Activated gamma-delta T cell treated with Interleukin-2 at 50 U/mL for 16 hours (primary cell): ENCODE measurements at places on chromosomes 1 and 21.
A peak's percentile ranks its signal among the peaks of the same experiment; 100 is the strongest.

- no peak for DNase-seq
Measured at GRCh38 chr1:39688706-39689105, 2.5 kb downstream of the HPCAL4 start.

GRCh38 chr21:31457675-31458074 lies 113.6 kb upstream of the TIAM1 start:
- no peak for DNase-seq

- DNase-seq = no peak
Measured at GRCh38 chr21:38170283-38170682, 86.5 kb upstream of the KCNJ15 start.

GRCh38 chr1:30879940-30880677 lies 28.4 kb downstream of the SDC3 start:
- DNase-seq = no peak

GRCh38 chr1:175742790-175743459 lies 470 bp downstream of the TNR start:
- DNase-seq = no peak

DNA sequence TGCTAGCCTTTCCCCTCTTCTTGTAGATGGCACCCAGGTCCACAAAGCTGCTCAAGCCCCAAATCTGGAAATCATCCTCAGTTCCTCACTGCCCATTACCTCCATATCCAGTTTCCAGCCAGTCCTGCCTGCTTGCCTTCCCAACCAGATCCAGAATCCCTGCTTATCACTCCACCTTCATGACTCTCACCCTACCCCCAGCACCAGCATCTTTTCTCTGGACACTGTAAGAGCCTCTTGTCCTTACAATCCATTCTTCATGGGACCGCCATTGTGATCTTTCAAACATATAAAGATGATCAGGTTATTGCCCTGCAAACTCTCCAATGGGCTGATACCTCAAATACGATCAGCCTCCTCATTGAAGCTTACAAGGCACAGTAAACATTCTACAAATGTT lies 23.5 kb upstream of the NPL start:
- DNase-seq = no peak

DNA sequence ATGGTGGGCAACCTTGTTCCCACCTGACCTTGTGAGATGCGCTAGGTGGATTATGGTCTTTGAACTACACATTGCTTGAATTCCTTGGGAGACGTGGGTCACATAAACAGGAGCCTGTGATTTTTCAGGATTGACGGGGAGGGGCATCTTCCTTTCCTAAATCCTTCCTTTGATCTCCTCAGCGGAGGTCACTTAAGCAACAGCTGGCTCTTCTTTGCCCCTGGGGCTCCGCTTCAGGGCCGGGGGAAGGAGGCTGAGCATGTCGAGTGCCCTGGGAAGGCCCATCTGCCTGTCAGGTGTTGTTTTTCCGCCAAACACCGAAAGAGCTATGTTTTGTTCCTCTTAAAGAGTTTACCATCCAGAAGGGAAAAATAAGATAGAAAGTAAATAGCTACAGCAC lies 40.6 kb downstream of the KIF26B start:
- no peak for DNase-seq

DNA sequence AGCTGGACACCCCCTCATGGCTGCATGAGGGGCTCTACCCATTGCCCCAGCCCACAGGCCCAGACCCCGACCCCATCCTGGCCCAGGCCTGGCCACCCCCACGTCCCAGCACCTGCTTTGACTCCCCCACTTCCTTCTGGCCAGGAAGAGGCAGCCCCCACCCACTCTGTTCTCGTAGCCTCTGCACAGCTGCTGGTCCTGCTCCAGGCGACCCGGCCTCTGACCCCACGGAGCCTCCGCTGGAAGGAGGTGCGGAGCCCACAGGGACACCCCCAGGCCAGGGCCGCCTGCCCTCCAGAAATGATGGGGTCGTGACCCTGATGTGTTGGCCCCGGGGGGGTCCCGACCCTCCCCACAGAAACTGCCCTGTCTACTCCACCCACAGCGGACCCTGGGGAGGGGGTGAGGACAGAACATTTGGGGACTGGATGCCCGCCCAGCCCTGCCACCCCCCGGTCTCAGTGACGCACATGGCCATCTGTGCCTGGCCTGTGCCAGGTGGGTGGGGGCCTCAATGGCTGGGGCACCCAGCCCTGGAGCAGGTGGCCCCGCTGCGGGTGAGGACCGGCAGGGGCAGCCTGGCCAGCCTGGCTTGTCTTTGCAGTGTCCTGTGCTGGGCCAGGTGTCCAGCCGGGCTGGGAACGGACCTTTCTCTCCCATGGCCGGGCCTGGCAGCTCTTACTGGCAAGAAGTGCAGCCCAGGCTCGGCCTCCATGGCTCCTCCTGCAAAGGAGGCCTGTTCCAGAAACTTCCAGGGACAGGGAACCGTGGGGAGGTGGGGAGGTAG lies 78.6 kb downstream of the MORN1 start:
- DNase-seq = no peak

DNA sequence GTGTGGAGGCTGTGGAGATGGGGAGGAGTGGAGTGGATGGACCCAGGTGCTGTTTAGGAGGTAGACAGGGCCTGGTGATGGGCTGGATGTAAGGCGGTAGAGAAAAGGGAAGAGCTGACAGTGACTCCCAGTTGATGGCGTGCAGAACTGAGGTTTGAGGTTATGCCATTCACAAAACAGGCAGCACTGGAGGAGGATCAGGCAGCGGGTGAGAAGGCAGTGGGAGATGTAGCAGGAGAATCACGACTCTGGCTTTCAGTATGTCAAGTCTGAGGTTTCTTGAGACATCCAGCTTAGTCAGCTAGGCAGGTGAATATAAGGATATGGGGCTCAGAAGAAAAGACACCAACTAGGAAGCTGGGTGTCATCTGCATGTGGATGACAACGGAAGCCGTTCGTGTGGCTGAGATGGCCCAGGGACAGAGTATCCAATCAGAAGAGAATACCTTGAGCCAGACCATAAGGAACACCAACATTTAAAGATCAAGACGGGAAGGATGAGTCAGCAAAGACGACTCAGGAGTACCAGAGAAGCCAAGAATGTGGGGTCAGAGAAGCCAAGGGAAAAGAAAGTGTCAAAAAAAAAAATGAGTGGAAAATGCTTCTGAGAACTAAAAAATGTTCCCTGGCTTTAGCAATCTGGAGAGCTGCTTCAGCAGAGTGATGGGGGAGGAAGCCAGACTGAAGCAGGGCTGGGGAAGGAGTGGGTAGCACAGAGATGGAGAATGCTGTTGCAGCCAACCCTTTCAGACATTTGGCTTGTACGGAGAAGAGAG lies 15.2 kb downstream of the LRRN2 start:
- DNase-seq = no peak

GRCh38 chr21:20443558-20444155 lies 554.6 kb upstream of the NCAM2 start:
- DNase-seq = no peak

DNA sequence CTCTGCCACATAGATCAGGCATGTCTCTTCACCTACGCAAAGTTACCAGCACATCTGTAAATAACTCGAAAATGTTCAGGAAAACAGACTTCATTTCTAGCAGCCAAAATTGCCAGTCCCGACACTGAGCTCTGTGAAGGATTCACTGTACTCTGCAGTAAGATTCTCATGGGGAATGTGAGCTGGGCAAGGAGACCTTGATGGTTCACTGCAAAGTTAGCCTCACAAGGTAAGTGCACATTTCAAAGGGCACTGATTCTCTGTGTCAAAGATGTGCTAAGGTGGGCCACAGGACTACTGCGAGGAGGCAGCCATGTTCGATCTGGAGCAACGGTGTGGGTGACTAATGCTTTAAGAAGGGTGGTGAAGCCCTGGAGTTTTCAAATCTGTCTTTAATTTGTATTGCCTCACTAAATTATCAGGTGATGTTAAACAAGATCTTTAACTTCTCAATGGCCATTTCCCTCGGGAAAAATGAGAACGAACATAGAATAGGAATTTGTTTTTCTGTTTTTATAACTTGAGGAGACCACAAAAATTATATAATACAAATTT lies 25.2 kb downstream of the STPG1 start:
- no peak for DNase-seq

- DNase-seq = no peak
Measured at GRCh38 chr1:145983960-145984830, 12.2 kb downstream of the TXNIP start.

DNA sequence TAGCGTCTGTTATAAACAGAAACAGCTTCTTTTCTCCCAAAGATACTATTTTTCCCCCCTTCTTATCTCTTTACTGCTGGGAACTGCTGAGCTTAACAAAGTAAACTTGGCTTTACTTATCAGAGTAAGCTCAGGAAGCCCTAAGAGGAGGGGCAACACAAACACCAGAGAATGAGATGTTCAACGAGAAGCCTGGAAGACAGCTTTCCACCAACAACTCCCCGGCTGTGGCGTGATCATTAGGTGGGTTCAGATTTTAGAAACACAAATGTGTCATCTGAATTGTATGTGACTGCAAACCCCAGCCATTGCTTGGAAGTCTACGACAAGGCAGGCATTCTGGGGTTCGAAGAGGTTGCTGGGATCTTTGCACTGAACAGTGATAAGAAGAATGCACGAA lies 181.2 kb upstream of the ESRRG start:
- DNase-seq = no peak

GRCh38 chr21:42063571-42064521 lies 7.3 kb upstream of the UMODL1 start:
- peak; percentile 53 for DNase-seq

DNA sequence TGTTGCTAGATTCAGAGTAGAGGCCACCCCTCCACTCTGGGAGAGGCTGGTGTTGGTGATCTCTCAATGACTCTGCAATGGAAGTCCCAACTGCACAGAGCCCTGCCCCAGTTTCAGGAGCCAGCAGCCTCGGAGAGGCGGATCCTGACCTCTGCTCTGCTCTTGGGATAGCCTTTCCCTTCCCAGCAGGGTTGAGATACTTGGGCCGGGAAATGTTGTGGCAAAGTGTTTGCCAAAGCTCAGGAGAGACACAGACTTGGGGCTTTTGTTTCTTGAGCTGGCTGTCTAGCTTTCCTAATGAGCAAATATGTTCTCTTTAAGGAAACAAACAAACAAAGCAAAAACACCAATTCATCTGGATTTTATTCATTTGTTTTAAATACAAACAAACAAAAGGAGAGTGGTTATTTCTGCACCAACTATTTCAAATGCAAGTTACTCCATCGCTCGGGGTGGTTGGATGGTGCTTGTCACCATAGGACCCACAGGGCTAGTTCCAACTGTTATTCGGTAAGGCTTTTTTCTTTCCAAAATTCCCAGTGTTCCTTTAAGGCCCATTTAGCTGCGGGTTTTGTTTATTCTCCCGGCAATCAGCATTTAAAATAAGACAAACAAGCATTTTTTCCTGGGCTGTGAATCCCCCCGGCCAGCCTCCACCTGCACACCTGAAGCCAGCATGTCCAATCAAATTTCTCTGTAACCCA lies 193.9 kb upstream of the LMO4 start:
- no peak for DNase-seq

- no peak for DNase-seq
Measured at GRCh38 chr1:229753764-229754551, 127.9 kb downstream of the URB2 start.

DNA sequence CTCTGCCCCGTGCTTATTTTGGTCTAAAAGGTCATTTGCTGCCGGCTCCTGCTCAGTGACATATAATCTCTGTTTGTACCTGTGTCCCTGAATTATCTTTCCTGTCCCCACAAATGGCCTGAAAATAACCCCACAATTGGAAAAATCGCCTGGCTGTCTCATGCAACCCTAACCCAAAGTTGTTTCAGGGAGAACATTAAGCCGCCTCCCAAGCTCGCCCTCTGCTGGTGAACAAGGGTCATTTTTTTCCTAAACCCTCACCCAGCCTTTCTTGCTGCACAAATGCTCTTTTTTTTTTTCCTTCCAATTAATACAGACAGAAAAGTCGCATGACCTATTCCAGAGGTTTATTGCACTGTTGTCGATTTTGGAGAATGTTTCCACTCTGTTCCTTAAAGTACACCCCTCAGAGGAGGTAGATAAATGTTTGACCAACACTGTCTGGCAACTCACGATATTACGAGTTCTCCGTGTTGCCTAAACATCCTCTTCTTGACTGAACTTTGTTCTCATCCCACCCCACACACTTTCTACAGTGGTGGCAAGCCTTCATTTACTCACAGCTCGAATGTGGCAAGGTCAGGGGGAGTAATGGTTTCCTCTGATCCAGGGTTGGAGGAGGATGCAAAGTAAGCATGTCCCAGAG lies 148.7 kb downstream of the ZZZ3 start:
- peak; percentile 60 for DNase-seq

DNA sequence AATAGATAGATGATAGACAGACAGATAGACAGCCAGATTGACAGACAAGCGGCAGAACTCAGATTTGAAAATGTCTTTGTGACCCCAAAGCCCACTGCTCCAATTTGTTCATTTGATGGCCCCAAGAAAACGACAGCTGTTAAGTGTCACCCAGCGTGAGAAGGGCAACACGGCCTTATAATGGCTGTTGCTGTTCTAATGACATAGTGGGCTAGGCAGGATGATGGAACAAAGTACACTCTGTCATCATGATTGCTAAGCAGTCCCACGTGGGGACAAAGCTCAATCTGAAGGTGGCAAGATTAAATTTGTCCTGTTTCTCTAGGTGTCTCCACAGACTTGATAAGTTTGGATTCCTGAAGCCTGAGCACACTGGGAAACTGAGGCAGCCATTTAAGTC lies 112.9 kb downstream of the DAB1 start:
- no peak for DNase-seq

- DNase-seq = no peak
Measured at GRCh38 chr1:18109058-18109755, 1.6 kb downstream of the IGSF21 start.

GRCh38 chr21:46097336-46098293 lies at the start of gene COL6A2:
TSS of gene COL6A2 (plus strand) at chr21:46098112.
- peak; percentile 39 for DNase-seq

DNA sequence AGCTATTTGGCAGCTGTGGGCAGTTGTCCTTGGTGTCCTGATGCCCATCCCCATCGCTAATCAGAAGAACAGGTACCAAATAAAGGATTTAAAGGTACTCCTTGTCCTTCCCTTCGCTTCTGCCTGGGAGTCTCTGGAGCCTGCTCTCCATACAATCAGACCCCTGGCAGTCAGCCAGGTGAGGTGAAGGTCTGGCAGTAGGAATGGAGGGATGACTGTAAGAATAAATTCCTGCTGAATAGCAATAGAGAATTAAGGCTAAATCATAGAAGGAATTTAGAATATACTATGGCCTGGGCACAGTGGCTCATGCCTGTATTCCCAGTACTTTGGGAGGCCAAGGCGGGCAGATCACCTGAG lies 9.2 kb downstream of the THBS3 start:
- DNase-seq = no peak

DNA sequence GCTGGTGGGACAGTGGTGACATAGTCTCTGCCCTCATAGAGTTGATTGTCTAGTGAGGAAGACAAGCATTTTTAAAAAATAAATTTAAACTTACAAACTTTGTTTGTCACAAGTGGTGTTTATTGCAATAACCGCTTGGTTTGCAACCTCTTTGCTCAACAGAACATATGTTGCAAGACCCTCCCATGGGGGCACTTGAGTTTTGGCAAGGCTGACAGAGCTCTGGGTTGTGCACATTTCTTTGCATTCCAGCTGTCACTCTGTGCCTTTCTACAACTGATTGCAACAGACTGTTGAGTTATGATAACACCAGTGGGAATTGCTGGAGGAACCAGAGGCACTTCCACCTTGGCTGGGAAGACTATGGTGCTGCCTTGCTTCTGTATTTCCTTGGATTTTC lies 58.4 kb downstream of the LAMC2 start:
- DNase-seq = no peak
